ENCODE measurements at places on chromosomes 1 and 21. TPM values are rescaled to one million over a fixed set of nuclear protein-coding genes. Genes with fewer than 3 reads are reported as not detected.

DNA sequence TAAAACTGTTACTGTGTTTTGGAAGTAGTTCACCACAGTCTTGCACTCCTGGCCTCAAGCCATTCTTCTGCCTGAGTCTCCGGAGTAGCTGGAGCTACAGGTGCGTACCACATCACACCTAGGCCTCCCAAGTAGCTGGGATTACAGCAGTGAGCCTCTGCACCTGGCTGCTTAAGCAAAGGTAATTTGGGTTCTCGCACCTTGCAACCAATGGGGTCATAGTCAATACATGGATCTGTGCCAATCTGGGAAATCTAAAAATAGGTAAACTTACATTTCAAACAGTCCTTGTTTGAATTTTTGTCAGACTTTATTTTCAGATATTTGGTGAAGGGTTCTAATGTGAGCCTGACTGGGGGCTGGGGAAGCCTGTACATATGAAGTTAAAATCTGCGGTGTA lies 466.5 kb downstream of the PCP4 start:
- DNase-seq, result no peak

GRCh38 chr1:171113382-171113781 lies 22.7 kb downstream of the FMO3 start:
- no peak for DNase-seq

- no peak for DNase-seq
Measured at GRCh38 chr1:117812869-117813511, 116.4 kb downstream of the GDAP2 start.

DNA sequence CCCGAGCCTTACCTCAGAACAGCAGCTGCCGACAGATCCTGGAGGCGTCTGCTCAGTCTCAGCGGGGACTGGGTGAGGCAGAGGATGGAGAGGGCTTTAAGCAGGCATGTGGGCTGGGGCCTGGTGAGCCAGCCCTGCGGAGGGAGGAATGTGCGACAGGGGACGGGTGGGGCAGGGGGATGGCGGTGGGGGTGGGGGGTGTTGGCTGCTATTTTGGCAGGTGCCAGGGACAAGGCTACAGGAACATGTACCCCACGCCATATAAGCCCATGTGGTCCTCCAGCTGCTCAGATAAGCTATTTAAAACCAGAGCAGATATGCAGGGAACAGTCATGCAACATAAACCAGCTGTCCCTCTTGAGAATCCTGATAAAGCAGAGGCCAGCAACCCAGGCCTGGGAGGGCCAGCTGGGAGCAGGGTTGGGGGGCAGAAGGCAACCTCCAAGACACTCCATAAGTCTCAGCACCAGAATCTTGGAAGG lies at the start of gene TNNT2:
Gene TNNT2 (minus strand): TSS at position 70 of the 482 bp plus-strand sequence. CDS start 4,426 bp downstream, outside the sequence.
- no peak for DNase-seq

CD101 gene
- 0.50 TPM for total RNA-seq

- DNase-seq, result no peak
Measured at GRCh38 chr1:64790832-64791487, 46.1 kb downstream of the RAVER2 start.

- no peak for DNase-seq
Measured at GRCh38 chr1:60797351-60797750, 285.0 kb upstream of the NFIA start.

- DNase-seq, result no peak
Measured at GRCh38 chr1:41741244-41741643, 177.5 kb downstream of the HIVEP3 start.

GRCh38 chr1:244945109-244945671 lies 80.8 kb upstream of the HNRNPU start:
- no peak for DNase-seq

FLG2 gene
- total RNA-seq, result not detected

GPR89B gene
- 14.4 TPM for total RNA-seq

TP73 gene
- total RNA-seq, result 0.16 TPM

RNF19B gene
- total RNA-seq, result 12.6 TPM

LCE1E gene
- not detected for total RNA-seq
